ENCODE measurements at places on chromosomes 12 and 14.

DNA sequence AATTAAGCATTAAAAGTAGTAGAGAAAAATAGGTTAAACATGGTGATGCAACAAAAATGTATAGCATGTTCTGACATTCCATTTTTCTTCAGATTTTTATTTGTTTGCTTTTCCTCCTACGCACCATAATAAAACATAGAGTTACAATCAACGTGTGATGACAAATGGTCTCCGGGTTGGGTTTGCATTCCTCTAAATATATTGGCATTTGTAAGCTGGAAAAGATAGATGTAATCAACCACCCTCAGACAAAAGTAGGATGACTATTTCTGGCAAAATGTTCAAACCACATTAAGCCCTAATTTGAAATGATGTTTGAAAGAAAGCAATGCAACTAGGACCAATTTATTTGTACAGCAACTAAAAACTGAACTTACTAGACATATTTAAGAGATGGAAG is 58.4 kb downstream of the SLC25A21 start:
- DNase-seq: no peak

- DNase-seq: no peak
These were observed 17.9 kb upstream of the KRR1 start for GRCh38 chr12:75529316-75529715.

- DNase-seq: no peak
These were observed 428.1 kb downstream of the ZFP36L1 start for GRCh38 chr14:68364792-68365192.

GRCh38 chr14:83470466-83470865 is 1936.8 kb upstream of the SEL1L start:
- no peak for DNase-seq

GRCh38 chr12:464484-465267 is 4.9 kb downstream of the B4GALNT3 start:
- DNase-seq: no peak

DNA sequence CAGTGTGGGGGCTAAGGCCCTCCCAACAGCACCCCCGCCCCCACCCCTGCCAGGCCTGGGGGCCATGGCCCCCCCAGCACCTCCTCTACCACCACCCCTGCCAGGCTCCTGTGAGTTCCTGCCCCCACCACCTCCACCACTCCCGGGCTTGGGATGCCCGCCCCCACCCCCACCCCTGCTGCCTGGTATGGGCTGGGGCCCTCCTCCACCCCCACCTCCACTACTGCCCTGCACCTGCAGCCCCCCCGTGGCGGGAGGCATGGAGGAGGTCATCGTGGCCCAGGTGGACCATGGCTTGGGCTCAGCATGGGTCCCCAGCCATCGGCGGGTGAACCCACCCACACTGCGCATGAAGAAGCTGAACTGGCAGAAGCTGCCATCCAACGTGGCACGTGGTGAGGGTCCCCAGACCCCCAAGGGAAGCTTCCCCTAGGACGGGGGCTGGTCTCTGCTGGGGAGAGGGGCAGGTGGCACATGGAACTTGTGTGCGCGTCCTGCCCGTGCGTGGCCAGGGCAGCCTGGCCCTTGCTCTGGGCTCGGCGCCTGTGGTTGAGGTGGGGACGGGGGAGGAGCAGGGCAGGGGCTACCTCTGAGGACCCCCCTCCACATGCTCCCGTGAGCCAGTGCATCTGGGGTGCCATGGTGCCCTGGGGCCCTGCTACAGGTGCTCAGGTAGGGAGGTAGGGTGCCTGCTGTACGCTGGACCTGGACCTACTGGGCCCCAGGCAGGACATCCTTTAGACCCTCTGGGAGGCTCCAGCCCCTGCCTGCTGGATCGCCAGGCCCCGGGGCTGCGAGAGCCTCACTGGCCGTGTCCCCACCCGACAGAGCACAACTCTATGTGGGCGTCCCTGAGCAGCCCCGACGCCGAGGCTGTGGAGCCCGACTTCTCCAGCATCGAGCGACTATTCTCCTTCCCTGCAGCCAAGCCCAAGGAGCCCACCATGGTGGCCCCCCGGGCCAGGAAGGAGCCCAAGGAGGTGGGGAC is 16.1 kb upstream of the ADSS1 start:
- DNase-seq: no peak

GRCh38 chr12:68746572-68747180 is 700 bp downstream of the SLC35E3 start:
- DNase-seq: peak; percentile 47

- DNase-seq: no peak
These were observed 132.0 kb downstream of the RFLNA start for GRCh38 chr12:124426594-124427555.

DNA sequence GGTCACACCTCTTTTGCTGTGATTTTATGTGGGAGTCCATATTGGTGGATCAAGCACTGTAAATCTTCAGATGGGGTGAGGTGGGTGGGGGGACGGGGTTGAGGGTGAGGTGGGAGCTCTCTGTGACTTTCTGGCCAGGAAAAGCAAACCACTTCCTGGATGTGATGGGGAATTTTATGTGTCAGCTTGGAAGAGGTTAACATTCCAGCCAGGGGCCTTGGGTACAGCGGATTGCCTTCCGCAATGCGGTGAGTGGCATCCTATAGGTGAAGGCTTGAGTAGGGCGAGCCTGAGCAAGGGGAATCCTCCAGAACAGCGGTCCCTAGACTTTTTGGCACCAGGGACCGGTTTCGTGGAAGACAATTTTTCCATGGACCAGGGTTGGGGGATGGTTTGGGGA is 36.2 kb downstream of the DLK1 start:
- DNase-seq: no peak

DNA sequence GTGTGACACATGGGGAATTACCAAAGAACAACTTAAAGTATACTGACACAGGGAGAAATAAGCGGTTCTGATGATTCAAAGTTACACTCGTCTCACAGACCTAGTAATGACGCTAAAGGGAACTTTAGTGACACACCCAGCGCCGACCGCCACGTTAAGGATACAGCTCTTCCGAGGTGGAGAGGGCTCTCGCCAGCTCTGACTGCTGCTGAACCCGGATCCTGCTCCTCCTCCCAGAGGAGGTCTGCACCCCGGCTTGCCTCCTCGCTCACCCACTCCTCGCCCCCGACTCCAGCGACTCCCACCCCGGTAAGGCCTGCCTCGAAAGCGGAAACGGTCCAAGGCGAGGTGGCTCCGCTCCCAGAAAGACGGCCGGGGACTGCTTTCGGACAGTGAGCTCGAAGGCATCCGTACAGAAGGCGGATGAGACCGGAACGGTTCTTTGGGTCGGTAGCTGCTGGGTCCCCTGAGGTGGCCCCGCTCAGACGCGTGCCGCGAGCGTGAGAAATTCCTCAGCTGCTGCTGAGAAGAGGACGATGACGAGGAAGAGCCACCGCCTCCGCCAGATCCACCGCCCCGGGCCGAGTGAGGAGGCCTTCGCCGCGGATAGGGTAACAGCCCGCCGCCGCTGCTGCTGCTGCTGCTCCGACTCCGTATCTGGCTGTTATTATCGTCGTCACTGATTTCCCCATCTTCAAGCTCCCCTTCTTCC is 643 bp downstream of the ZFC3H1 start:
- DNase-seq: peak; percentile 49

GRCh38 chr12:110733089-110733715 is 9.5 kb downstream of the PPP1CC start:
- DNase-seq: no peak

- no peak for DNase-seq
These were observed 73.2 kb downstream of the PRKCH start for GRCh38 chr14:61394542-61394941.

DNA sequence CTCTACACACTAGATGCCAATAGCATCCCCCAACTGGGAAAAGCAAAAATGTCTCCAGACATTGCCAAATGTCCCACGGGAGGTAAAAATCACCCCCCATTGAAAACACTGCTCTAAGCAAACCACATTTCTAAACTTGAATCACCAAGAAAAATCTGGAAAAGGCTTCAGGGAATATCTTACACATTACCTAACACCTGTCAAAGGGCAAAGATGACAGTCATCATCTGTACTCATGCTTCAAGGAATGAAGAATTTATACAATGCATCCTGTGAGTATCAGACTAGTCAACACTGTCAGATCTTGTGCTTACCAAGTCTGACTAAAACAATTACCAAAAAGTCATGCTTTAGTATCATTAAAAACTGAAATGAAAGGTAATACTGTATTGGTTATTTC is 161.6 kb upstream of the SOX5 start:
- no peak for DNase-seq

DNA sequence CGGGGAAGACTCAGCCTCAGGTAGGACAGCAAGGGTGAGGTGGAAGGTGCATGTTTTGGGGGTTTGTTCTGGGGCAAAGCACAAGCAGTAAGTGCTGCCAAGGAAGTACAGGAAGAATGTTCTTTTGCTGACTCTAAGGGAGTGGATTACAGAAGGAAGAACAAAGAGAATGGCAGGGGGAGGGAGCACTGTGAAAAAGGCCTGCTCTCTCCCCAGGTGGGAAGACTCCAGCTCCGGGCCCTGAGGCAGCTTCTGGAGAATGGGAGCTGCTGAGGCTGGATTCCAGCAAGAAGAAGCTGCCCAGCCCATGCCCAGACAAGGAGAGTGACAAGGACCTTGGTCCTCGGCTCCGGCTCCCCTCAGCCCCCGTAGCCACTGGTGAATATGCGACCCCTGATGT is 7.0 kb upstream of the PFDN5 start:
- DNase-seq: no peak

- no peak for DNase-seq
These were observed 12.2 kb downstream of the SCYL2 start for GRCh38 chr12:100279159-100279558.

DNA sequence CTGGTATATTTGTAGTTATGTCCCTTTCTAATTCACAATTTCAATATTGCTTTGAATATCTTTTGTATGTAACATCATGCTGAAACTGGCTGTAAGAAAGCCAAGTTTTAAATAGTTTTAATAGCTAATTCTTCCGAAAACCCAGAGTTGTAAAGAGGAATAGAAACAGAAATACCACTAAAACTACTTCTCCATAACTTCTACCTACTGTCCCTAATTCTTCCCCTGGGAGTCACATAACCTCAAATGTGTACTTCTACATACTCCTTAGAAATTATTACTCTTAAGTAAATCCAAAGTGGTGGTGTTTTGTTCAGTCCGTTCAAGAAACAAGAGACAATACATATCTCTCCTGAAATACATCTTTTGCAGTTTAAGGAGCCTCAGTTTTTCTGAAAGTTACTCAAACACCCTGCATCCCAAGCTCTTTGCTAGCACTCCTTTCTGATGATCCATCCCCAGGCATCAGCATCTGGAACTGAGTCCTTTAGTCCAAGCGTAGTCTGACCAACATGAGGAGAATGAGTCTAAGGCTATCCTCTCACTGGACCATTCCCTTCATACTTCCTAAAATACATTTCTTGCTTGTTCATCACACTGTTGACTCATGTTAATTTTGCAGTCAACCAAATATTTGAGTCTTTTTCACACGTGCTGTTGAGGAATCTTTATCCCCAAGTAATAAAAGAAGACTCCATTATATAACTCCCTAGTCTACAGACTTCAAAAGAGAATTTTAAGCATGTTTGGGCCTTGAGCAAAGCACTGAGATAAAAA is 214.3 kb upstream of the NUDT4 start:
- DNase-seq: no peak

DNA sequence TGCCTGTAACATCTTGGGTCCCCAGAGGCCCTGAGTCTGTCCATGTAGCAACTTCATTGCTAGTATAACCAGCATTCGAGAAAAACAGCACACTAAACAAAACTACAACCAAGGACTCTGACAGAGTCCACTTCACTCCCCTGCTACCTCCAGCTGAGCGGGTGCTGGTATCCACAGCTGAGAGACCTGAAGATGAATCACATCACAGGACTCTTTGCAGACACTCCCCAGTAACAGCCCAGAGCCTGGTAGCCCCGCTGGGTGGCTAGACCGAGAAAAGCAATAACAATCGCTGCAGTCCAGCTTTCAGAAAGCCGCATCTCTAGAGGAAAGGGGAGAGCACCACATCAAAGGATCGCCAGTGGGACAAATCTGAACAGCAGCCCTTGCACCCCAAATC is 9.0 kb upstream of the IQSEC3 start:
- no peak for DNase-seq
